Naive thymus-derived CD8-positive, alpha-beta T cell (primary cell): ENCODE measurements at places on chromosomes 5 and 9. TPM values are rescaled to one million over a fixed set of nuclear protein-coding genes. Genes with fewer than 3 reads are reported as not detected.

TMEM252 gene
- total RNA-seq, result not detected

DNA sequence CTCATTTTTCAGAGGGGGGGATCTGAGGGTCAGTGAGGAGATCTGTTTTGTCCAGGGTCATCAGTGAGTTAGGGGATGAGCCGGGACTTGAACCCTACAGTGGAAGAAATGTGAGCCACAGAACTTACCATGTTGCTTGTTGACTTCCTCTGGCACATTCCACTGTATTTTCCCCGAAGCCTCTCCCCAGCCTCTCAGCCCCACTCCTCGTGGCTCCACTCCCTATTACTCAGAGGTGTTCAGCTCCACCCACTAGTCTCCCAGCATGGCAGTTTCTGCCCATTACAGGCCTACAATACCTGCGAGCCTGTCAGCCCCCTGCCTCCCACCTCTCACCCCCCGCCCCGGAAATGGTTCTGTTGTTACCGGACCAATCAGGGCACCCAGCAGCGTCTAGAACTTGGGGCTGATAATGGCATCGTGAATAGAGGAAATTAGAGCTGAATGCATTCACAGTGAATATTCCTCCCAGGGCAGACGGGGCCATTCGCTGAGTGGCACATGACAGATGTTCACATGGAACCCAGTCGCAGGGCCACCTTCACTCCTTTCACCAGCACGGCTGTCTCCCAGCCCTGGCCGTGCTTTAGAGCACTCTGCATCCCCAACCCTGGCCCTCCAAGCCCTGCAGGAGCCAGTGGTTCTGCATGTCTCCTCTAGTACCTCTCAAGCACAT lies 81.6 kb downstream of the KCNIP1 start:
- no peak for DNase-seq
- H3K4me1 ChIP-seq, result no peaks in the 10 kb centered on the region

DNA sequence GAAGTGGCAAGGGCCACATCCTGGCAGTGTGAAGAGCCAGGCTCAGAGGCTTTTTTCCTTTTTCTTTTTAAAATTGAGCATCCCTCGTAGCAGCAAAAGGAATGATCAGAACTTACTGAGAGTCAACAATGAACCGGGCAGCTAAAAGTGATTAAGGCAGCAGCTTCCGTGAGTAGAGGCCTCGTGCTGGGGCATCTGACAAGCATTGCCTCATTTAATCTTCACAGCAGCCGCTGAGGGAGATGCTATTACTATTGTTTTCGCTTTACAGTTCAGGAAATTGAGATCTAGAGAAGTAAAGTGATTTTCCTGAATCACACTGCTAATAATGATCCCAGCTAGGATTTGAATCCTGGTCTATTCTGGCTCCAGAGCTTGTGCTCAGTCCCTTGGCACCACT lies 30.7 kb upstream of the PTGS1 start:
- H3K4me1 ChIP-seq, result no peaks in the 10 kb centered on the region
- peaks cover 3% of the 10 kb centered on the region for H3K27me3 ChIP-seq
- H3K4me3 ChIP-seq, result no peak overlapping the region
- no peak for DNase-seq
- H3K36me3 ChIP-seq, result no peaks in the 10 kb centered on the region

DNA sequence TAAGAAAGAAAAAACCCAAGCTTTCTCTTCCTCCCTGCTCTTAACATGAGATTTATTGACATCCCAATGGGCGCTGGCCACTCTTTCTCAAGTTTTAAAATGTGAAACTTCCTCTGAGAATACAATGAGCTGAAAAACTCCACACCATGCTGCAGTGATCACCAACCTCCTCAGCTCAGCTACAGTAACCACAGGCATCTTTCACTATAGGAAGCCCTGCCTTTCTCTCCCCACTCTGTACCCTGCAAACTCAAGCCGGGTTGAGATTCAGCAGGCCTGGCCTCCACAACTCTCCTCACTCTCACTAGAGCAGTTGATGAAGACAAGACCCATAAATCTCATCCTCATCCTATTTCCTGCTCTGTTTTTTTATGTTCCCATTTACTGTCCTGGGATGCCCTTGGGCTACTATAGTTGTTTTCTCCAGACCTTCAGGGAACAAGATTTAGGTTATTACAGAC lies 48.3 kb downstream of the SH3TC2 start:
- no peak for DNase-seq
- no peak overlapping the region for H3K27ac ChIP-seq
- H3K27me3 ChIP-seq, result peaks cover 25% of the 10 kb centered on the region
- no peaks in the 10 kb centered on the region for H3K36me3 ChIP-seq

DNA sequence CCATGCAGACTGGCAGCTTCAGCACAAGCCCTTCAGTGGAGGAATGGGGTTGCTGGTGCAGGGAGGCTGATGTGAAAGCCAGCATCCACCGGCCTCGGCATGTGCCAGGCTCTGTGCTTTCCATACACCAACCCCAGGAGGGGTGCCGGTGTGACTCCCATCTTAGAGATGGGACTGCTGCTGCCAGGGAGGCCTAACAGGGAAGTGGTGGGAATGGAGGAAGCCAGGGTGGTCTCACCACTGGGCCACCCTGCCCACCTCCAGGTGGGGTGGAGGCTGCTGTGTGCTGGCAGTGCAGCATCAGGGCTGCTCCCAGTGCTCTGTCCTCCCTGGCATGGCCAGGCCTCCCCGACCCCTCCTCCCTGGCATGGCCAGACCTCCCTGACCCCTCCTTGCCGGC lies 32.8 kb upstream of the PITX1 start:
- H3K4me1 ChIP-seq, result no peaks in the 10 kb centered on the region
- no peak for DNase-seq
- no peaks in the 10 kb centered on the region for H3K27me3 ChIP-seq
- no peak overlapping the region for H3K4me3 ChIP-seq
- H3K27ac ChIP-seq, result no peak overlapping the region

- peak overlapping the region; percentile 82 for H3K27ac ChIP-seq
- peaks cover 92% of the 10 kb centered on the region for H3K4me1 ChIP-seq
- no peak for DNase-seq
- H3K4me3 ChIP-seq, result peak overlapping the region; percentile 65
These were observed 7.3 kb downstream of the GRK6 start for GRCh38 chr5:177433658-177434217.

DNA sequence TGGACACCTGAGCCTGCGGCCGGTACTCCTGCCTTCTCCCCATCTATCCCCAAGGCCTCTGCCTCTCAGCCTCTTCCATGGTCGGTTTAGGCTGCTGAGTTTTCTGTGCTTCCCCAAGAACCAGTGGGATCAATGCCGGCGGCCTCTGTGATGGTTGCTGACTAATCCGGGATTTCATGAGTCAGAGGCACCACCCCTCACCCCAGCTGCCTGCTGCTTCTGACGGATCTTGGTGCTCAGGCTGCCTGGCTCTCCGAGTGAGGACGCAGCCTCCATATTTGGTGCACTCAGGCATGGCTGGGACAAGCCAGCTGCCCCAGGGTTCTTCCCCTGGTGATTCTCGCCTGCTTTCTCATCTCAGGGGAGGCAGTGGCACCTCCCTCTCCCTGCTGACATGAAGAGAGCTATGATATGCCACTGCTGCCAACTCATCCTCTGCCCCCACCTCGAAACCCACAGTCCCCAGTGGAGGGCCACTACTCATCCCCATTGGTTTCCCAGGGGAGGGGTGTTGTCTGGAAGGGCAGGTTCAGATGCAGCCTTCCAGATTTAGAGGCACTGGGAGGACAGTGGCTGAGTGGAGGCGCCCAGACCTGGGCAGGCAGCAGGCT lies 3.3 kb upstream of the MAN1B1 start:
- no peaks in the 10 kb centered on the region for H3K36me3 ChIP-seq
- H3K4me3 ChIP-seq, result no peak overlapping the region
- no peaks in the 10 kb centered on the region for H3K27me3 ChIP-seq
- H3K4me1 ChIP-seq, result peaks cover 24% of the 10 kb centered on the region

TMC1 gene
- total RNA-seq, result not detected

SPATA31D4 gene
- total RNA-seq, result not detected

DNA sequence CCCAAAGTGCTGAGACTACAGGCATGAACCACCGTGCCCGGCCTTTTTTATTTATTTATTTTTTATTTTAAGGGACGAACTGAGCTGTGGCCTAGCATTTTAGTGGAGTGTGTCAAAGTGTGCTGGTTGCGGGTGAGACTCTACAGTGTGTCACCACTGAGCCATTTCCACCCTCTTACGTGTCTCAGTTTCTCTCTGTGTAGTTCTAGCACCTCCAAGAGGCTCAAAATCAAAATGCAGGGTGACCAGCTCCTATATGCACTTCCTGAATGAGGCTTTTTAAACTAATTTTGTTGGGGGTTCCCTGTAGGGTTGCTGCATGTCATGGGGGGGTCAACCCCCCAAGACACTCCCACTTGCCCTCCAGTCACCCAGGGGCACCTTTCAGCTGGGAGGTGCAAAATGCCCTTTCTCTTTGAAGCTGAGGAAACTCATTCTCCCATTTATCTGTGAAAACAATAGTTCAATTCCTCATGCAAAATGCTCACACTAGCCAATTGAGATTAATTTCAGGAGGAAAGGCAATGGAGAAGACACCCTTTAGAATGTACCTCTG lies 69.3 kb downstream of the COL15A1 start:
- H3K27ac ChIP-seq, result peak overlapping the region; percentile 36
- H3K36me3 ChIP-seq, result no peaks in the 10 kb centered on the region
- no peaks in the 10 kb centered on the region for H3K27me3 ChIP-seq
- no peak for DNase-seq
- H3K4me1 ChIP-seq, result peaks cover 20% of the 10 kb centered on the region

GRCh38 chr5:39432696-39433530 lies 8.1 kb upstream of the DAB2 start:
- peaks cover 6% of the 10 kb centered on the region for H3K27me3 ChIP-seq
- no peak for DNase-seq
- no peak overlapping the region for H3K27ac ChIP-seq
- peaks cover 6% of the 10 kb centered on the region for H3K4me1 ChIP-seq
- no peaks in the 10 kb centered on the region for H3K36me3 ChIP-seq

DNA sequence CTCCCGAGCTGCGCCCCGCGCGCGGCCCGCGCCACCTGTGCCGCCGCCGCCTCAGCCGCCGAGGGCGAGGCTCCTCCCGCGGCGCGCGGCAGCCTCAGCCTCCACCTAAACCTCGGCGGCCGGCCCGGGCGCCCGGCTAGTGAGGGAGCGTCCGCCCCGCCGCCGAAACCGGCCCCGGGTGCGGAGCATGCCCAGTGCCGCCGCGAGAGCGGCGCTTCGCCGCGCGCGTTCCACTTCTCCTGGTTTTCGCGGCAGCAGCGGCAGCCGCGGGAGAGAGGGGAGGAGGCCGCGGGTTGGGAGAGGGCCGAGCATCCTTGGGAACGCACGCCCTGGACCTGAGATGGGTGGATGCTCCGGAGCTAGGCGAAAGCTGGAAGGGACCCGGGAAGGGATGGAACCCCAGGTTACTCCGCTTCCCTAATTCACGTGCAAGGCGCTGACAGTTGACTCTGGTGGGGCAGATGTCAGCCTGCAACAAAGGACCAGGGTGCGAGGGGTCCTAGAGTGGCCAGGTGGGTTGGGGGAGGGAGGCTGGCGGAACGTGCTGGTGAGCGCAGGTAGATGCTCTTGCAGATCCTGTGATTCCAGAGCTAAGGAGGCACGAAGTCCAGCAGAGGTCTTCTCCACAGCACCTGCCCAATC lies at the start of gene CTNND2:
TSS of gene CTNND2 (minus strand) at position 182 of the 642 bp plus-strand sequence. CDS start 593 bp downstream, outside the sequence.
- H3K4me3 ChIP-seq, result peak within 1 kb of the TSS; percentile 47
- no peaks in the 10 kb centered on the region for H3K4me1 ChIP-seq
- peaks cover 39% of the 10 kb centered on the region for H3K27me3 ChIP-seq
- no peak for DNase-seq
- H3K27ac ChIP-seq, result no peak within 1 kb of the TSS

GRCh38 chr5:14257995-14258403 lies 114.9 kb downstream of the TRIO start:
- H3K4me1 ChIP-seq, result peaks cover 22% of the 10 kb centered on the region
- no peak overlapping the region for H3K27ac ChIP-seq
- H3K4me3 ChIP-seq, result no peak overlapping the region

DNA sequence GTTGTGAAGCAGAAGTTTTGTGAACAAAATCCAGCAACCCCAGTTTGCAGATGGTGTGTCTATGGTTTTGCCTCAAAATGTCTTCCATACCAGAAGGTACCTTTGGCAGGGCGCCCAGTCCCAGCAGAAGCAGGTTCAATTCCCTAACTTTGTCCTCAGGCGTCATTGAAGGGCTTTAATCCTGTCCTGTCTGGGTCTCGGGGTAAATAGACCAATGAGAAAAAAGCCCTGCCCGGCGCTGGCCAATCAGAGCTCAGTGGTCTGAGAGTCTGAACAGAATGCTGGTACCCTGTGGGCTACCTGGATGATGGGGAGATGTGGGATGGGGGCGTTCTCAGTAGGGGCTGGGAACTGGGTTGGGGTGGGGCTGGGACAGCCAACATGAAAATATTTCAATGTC lies 6.2 kb upstream of the ST6GALNAC4 start:
- H3K27ac ChIP-seq, result no peak overlapping the region
- H3K36me3 ChIP-seq, result no peaks in the 10 kb centered on the region
- no peaks in the 10 kb centered on the region for H3K27me3 ChIP-seq
- H3K4me3 ChIP-seq, result no peak overlapping the region
- DNase-seq, result no peak

- no peak overlapping the region for H3K4me3 ChIP-seq
- no peak for DNase-seq
- H3K4me1 ChIP-seq, result no peaks in the 10 kb centered on the region
- no peak overlapping the region for H3K27ac ChIP-seq
These were observed 203.1 kb upstream of the ACTBL2 start for GRCh38 chr5:57685516-57686255.

IFNA13 gene
- not detected for total RNA-seq

SEMA6A gene
- not detected for total RNA-seq

- H3K27me3 ChIP-seq, result peaks cover 27% of the 10 kb centered on the region
- H3K27ac ChIP-seq, result no peak overlapping the region
- H3K4me1 ChIP-seq, result peaks cover 5% of the 10 kb centered on the region
These were observed 118.6 kb upstream of the IRX4 start for GRCh38 chr5:2001300-2001699.

DNA sequence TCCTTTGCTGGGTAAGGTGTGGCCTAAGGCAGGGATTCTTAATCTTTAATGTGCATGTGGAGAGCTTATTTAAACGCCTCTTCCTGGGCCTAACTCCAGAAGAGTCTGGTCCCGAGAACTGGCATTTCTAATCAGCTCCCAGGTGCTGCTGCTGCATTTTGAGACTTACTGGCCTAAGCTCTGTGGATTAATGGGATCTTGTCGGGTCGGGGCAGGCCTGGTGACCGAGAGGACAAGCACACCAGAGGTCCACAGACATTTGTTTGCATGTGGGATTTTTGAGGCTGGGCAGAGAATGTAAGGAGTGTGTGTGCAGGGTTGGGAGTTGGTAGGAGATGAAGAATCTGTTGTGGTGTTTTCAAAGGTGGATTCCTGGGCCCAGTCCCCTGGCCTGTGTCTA lies 95.0 kb upstream of the DAP start:
- H3K4me3 ChIP-seq, result no peak overlapping the region
- no peak for DNase-seq
- H3K27me3 ChIP-seq, result peaks cover 19% of the 10 kb centered on the region
- H3K27ac ChIP-seq, result no peak overlapping the region

ANKRD31 gene
- 2.8 TPM for total RNA-seq
